ENCODE measurements at places on chromosomes 12 and 14.

DNA sequence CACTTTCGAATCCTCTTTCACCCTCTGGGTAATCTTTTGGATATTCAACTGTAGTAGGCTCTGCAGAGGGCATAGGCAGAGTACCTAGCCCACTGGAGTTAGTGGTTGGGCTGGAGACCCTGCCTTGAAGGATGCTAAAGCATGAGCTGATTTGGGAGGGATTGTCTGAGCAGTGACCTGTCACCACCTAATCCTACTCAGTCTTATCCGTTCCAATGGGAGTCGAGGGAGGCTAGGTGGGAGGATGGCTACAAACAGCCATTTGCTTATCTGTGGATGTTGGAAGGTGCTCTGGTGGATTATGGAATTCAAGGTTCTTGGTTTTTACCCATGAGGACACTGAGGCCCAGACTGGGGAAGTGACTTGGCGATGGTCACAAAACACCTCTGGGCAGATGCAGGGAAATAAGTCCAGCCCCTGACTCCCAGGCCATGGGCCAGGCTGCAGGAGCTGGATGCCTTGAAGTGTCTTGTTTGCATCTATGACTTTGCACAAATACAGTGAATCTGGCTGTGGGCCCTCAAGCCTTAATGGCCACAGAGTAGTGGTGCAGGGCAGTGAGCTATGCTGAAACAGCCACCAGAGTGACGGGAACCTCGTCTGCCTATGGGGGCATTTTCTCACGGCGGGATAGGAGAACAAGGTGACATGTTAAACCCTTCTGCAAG is 3.7 kb downstream of the KMT5A start:
- no peak for DNase-seq

DNA sequence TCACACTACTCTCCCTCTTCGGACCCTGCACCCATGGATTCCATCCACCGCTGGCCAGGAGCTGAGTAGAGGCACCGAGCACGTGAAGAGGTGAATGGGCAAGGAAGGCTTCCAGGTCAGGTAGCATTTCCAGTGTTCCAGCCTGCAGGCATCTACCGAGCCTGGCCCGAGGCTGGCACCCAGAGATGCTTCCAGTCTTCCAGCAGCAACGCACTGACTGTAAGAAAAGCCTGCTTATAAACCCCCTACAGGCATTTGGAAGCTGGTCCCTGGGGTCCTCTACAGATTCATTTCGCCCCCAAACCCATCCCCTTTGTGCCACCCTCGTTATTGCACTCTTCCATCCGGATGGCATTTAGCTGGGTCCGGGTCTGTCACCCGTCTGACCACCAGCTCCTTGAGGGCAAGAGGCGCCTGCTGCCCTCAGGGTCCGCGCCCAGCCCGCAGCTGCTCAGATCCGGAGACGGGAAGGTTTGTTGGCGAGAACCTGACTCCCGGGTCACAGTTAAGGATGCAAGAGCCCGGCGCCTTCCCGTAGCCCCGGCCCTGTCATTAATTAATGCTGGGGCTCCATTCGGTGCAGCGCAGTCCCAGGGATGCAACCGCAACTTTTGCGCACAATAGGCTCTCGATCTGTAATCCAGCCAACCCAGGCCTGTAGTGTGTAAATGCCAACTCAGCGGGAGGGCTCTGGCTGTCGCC is 614 bp upstream of the MARK3 start:
- DNase-seq = no peak

GRCh38 chr12:94231709-94232108 is 83.3 kb downstream of the PLXNC1 start:
- no peak for DNase-seq

GRCh38 chr14:91125271-91125660 is 11.4 kb downstream of the DGLUCY start:
- no peak for DNase-seq

- DNase-seq = no peak
Measured at GRCh38 chr12:108843187-108843586, 14.2 kb downstream of the SSH1 start.

DNA sequence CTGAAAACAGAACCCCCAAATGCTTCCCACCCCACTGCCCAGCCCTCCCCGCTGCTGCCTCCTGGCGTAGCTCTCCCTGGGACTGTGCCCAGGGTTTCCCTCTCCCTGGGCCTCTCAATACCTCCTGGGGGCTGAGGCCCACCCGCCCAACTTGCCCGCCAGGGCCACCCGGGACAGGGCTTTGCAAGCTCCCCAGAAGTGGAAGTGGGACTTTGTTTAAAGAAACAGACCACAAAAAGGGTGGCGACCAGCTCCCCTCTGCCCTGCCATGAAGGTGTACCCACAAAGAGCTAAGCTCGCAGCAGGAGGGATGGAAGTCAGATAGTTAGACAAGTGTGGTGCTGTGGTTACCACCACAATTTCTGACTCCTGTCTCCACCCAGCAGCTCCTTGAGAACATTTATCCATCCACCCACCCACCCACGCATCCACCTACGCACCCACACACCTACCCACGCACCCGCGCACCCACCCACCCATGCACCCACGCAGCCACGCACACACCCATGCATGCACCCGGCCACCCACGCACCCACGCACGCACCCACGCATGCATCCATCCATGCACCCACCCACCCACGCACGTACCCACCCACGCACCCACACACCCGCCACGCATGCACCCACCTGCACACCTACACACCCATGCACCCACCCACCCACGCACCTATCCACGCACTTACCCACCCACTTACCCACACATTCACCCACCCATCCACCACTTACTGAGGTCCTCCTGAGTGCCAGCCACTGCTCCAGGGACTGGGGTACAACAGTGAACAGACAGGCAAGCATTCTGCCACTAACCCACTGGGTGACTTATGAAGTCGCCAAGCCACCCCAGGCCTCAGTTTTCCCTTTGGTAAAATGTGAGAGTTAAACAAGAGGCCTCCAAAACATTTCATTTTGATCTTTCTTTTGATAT is 127.3 kb downstream of the SCARB1 start:
- DNase-seq = no peak

DNA sequence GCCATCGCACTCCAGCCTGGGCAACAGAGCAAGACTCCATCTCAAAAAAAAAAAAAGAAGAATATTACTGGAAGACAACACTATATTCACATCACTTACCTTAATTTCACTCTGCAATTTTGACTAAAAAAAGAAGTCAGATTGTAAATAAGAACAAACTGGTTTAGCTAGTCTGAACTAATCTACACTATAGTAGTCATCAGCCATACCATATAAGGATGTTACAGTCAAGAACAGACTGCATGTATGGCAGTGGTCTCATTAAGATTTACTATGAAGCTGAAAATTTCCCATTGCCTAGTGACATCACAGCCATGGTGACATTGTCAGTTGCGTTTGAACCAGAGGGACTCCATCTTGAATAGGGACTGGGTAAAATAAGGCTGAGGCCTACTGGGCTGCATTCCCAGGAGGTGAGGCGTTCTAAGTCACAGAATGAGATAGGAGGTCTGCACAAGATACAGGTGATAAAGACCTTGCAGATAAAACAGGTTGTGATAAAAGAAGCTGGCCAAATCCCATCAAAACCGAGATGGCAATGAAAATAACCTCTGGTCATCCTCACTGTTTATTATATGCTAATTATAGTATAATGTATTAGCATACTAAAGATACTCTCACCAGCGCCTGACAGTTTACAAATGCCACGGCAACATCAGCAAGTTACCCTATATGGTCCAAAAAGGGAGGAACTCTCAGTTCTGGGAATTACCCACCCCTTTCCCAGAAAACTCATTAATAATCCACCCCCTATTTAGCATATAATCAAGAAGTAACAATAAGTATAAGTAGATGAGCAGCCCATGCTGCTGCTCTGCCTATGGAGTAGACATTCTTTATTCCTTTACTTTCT is 51.2 kb downstream of the OSBPL8 start:
- no peak for DNase-seq

- DNase-seq = no peak
Measured at GRCh38 chr12:130669205-130669557, 46.9 kb downstream of the RIMBP2 start.

DNA sequence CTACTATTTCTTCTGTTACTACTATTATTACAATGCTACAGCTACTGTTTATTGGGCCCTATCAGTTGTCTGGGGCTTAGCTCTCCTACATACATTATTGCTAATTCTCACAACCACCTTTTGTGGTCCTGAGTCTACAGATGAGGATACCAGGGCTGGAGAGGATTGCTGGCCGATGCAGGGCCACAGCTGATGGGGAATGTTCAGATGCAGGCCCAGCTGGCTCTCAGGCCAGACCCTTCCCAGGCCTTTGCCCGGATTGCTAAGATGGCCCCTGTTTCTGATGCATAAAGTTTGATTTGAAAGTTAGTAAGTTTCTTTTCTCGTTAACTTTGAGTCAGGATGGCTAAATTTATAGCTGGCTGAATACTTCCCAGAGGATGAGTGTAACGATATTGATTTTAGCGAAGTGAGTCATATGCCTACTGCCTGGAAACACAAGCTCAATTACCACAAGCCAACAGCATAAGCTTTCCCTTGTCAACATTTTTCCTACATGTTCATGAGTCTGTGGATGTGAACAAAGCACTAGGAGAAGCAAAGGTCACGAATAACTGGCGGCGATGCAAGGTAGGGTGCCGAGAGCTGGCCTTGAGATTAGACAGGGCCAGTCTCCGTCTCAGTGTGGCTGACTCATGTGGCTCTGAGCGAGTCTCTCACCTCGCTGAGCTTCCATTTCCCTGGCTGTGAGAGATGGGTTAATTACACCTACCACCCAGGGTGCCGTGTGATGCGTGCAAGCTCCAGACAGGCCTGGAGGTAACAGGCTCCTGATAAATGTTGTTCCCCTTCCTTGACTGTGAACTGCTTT is 111.0 kb downstream of the BEGAIN start:
- no peak for DNase-seq

GRCh38 chr14:55303691-55304145 is 32.5 kb downstream of the FBXO34 start:
- DNase-seq = peak; percentile 17

GRCh38 chr12:79406993-79407392 is 283.8 kb downstream of the PAWR start:
- DNase-seq = no peak

DNA sequence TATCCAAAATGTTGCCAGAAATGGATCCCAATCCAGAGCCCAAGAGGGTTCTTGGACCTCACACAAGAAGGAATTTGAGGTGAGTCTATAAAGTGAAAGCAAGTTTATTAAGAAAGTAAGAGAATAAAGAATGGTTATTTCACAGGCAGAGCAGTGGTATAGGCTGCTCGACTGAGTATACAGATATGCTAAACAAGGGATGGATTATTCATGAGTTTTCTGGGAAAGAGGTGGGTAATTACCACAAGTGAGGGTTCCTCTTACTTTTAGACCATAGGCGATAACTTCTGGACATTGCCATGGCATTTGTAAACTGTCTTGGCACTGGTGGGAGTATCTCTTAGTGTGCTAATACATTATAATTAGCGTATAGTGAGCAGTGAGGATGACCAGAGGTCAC is 73.6 kb downstream of the ETNK1 start:
- DNase-seq = no peak

- DNase-seq = no peak
Measured at GRCh38 chr12:85588221-85588620, 248.0 kb downstream of the RASSF9 start.

GRCh38 chr12:124679047-124679446 is 111.6 kb upstream of the NCOR2 start:
- no peak for DNase-seq

DNA sequence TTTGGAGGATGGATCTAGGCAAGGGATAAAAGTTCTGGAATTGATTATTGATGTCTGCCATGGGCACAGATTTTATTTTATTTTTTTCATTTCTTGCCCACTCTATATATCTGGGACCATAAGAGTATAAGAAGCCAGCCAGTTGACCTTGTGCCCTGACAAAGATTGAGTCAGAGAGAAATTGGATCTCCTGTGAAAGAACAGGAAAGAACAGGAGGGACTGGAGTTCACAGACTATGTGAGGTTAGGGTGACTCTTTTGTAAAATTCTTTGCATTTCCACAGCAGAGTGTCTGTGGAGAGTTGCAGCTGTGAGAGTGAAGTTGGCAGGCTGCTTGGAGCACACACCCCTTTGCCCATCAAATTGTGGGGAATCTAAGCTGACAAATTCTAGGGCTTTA is 358.4 kb upstream of the TBX3 start:
- DNase-seq = peak; percentile 41

GRCh38 chr14:92724516-92725340 is 23.7 kb downstream of the LGMN start:
- DNase-seq = peak; percentile 45

GRCh38 chr14:103188810-103189480 is 65.7 kb downstream of the TNFAIP2 start:
- peak; percentile 31 for DNase-seq

DNA sequence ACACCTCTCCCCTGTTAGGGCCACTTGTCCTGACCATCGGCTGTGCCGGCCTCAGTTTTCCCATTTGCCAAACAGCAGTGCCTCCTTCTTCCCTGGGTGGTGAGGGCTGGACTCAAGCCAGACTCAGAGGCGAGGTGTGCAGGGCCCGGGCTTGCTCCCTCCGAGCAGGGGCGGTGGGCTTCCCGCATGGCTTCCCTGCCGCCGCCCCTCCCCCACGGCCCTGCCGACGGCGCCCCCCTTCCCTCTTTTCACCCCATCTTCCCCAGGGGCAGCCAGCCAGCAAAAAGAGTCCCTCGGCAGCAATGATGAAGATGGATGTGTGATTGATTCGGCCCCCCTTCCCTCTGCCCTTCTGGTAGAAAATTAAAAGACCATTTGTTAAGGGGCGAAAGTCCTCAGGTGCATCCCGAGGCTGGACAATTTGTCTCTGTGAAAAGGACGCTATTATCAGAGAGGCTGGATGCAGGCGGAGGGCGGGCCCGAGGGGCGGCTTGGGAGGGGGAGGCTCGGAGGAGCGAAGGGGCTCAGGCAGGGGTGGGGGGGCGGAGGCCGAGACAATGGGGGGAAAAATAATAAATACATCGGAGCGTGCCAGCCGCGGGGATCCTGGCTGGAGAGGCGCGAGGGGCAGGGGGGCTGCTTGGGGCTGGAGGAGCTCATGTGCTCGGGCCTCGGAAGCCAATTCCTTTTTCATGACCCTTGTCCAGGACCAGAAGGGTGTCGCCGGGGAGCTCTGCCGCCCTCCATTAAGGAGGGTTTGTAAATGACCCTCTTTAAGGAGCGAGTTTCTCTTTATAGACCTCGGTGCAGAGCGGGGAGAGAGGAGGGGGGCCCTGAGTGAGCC is 48.0 kb upstream of the LHX5 start:
- DNase-seq = no peak

- DNase-seq = no peak
Measured at GRCh38 chr12:30756074-30756473, 1.3 kb upstream of the CAPRIN2 start.

DNA sequence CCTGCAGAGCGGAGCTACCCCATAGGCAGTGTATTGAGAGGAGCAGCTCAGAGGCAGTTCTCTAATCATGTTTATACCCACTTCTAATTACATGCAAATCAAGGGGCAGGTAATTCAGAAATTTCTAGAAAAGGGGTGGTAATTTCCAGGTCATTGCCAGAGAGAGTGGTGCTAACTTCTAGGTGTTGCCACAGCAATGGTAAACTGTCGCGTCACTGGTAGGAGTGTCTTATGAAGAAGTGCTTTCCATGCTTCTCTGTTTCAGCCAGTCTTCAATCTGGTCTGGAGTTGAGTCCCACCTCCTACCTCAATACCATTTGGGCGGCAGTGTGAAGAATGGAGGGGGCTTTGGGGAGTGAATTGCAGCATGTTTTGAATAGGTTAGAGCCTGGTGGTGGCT is 8.5 kb upstream of the AMN1 start:
- no peak for DNase-seq

- peak; percentile 46 for DNase-seq
Measured at GRCh38 chr14:44404036-44404435, 103.0 kb downstream of the FSCB start.

Data from tongue (tissue), 3 donors.